Right kidney (tissue), 9 donors: ENCODE measurements at places on chromosomes 3 and 15.

- no peak for DNase-seq
Measured at GRCh38 chr3:31455524-31455923, 77.2 kb upstream of the STT3B start.

DNA sequence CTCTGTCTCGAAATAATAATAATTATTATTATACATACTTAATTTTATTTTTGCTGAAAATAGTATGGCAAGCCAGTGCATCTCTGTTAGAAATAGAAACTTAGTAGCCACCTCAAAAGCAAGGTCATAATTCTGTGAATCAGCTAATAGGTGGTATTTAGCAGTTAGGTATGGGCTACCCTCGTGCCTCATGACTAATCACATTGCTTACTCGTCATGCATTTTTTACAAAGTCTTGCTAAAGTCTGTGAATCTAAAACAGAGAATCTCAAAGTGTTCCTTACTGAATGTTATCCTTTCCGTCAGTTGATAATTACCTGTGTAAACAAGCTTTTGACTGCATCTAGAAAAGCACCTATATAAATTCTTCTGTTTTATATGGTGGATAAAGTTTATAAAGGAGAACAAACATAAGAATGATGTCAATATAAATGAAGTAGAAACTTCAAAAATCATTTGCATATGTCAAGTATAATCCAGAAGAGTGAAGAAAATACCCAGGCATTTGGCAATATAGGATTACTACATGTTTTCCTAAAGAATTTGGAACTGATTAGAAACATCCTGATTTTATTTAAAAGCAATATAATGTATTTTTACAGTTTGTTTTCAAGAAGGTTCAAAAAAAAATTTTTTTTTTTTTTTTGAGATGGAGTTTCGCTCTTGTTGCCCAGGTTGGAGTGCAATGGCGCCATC is 6.2 kb downstream of the PPARG start:
- no peak for DNase-seq

- no peak for DNase-seq
Measured at GRCh38 chr15:89946681-89947299, 34.0 kb upstream of the ARPIN start.

- no peak for DNase-seq
Measured at GRCh38 chr3:181892848-181893247, 181.1 kb downstream of the SOX2 start.

DNA sequence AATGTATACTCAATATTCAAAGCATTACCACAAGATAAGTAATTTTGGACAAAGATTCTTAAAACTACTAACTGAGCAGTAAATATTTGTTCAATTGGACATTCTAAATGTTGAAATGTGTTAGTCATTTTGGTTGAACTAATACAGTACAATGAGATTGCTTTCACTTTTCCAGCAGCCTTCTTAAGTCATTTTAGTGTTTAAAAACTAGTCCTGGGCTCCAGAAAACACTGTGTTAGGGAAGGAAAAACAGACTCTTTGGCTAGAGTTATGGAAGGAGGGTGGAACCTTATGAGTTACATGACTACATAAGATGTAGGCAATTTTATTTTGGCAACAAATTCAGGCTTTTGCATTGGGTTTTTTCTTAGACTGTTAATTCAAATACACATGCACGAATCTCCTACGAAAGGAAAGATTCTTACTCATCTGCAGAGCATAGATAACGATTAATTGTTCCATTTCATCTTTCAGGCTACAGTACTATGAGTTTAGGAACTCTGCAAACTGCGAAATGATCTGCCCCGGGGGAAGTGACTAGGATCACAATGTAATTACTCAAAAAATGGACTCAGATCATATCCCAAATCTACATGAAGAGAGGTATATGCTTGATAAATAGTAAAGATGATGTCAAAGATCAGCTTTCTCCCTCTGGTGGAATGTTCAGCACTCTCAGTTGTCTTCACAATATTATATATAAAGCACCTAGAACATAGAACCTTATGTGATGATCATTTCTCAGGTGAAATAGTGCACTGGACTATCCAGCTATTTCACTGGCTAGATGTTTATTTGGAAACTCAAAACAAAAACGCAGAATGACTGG is 492.8 kb upstream of the MDFIC2 start:
- no peak for DNase-seq
